Activated CD4-positive, alpha-beta T cell treated with anti-CD3 and anti-CD28 coated beads, Interleukin-2, Interleukin-6, amounts not matched to agents 100 ng/mL and 50 ng/mL, durations not matched to agents 16 hours and 8 hours (primary cell): ENCODE measurements at places on chromosomes 5 and 9.

GRCh38 chr9:79757881-79758669, 186.3 kb downstream of the TLE4 start:
- DNase-seq = no peak

GRCh38 chr9:16315720-16316119, 554.8 kb downstream of the BNC2 start:
- no peak for DNase-seq

GRCh38 chr5:132302413-132302812, 8.2 kb downstream of the SLC22A4 start:
- DNase-seq = no peak

DNA sequence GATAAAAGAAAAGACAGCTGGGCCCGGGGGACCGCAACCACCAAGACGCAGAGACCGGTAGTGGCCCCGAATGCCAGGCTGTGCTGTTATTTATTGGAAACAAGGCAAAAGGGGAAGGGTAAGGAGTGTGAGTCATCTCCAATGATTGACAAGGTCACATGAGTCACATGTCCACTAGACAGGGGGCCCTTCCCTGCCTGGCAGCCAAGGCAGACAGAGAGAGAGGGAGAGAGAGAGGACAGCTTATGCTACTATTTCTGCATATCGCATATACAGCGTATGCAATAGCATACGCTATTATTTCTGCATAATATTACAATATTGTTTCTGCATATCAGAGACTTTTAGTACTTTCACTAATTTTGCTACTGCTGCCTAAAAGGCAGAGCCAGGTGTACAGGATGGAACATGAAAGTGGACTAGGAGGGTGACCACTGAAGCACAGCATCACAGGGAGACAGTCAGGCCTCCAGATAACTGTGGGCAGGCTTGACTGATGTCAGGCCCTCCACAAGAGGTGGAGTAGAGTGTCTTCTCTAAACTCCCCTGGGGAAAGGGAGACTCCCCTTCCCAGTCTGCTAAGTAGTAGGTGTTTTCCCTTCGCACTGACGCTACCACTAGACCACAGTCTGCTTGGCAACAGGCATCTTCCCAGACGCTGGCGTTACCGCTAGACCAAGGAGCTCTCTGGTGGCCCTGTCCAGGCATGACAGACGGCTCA, 50.3 kb downstream of the RFX3 start:
- peak; percentile 9 for DNase-seq

- no peak for DNase-seq
Measured at GRCh38 chr5:68282001-68282400, 66.4 kb downstream of the PIK3R1 start.

DNA sequence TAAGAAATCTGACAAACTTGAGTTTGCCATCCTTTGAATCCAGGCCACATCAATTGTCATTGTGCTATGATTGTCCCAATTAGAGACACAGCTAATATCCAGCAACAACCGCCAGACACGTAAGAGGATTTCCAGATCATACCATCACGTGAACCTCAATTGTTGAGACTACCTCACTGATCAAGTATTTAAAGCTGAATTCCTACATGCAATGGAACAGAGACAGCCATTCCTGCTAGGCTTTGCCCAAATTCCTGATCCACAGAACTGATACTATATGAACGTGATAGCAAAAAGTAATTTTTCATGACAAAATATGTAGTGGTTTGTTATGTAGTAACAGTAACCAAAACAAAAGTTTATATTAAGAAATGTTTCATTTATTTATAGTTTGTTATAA, 657.7 kb downstream of the PRR16 start:
- no peak for DNase-seq

DNA sequence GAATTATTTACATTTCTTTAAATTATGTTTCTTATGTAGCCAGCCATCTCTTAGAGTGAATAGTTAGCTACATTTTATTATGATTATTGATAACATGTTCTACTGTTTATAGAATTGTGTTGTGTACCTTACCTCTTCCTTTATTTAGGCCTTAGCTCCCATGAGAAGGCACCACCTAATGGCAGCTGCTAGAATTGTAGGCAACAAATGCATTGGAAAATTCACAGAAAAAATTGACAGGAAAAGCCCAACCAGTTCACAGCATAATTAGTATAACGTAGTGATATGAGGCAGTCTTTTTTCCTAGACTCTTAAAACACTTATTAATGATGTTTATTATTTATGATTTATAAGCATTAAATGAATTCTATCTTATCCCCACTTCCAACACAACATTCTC, 175.8 kb downstream of the WDR70 start:
- DNase-seq = peak; percentile 9
